ENCODE measurements at places on chromosomes 16 and 17. TPM values are rescaled to one million over a fixed set of nuclear protein-coding genes. Genes with fewer than 3 reads are reported as not detected.

CBFA2T3 gene
- not detected for total RNA-seq

ZSWIM7 gene
- 14.9 TPM for total RNA-seq

MPV17L gene
- not detected for total RNA-seq

KATNIP gene
- 24.1 TPM for total RNA-seq

NAGS gene
- total RNA-seq, result 0.56 TPM

TMC8 gene
- total RNA-seq, result not detected

FAM117A gene
- total RNA-seq, result 0.23 TPM

HSPB9 gene
- not detected for total RNA-seq

DNA sequence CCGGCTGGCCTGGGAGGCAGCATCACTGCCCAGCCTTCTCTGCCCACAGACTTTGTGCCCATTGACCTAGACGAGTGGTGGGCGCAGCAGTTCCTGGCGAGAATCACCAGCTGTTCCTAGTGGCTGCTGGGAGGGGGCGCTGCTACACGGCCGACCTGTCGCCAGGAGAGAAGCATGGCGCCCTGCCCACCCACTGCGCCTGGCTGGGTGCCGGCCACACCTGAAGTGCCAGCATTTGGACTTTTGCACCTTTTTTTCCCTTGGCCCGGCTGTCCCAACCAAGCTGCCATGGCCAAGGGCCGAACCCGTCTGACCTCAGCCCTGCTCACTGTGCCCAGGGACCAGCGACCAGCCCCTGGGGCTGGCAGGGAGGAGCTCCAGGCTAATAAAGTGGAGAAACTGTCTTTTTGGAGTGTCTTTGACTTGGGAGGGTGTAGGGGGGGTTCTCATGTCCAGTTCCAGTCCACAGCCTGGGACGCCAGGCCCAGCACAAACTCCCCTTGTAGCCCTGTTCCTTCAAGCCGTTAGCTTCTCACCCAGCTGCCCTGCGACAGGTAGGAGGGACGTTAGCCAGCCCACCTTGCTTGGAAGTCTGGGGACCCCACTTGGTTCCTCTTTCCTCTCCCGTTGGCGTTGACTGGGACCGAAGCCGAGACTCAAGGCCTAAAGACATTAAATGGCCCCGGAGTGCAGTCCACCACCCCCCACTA, 939 bp upstream of the WDR90 start:
- DNase-seq, result no peak
- peaks cover 3% of the 10 kb centered on the region for H3K27me3 ChIP-seq
- H3K36me3 ChIP-seq, result no peaks in the 10 kb centered on the region
- H3K27ac ChIP-seq, result peak overlapping the region; percentile 88
- H3K4me3 ChIP-seq, result peak overlapping the region; percentile 89

DNA sequence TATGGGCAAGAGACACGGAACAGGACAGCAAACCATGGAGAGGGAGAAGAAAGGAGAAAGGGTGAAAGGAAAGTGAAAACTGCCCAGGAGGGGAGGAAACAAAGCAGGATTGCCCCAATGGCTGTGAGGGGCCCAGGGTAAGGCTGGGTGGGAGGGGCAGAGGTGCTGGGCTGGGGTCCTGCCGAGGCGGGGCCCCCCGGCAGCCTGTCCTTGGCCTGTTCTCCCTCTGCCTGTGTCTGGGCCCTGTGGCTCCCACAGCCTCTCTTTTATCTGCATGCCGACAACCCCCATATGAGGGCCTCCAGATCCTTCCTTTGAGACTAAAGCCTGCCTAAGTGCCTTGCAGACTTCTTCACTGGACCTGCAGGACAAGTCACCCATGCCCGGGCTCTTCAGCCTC, 15.5 kb downstream of the ZNHIT3 start:
- H3K36me3 ChIP-seq, result peaks cover 16% of the 10 kb centered on the region
- no peaks in the 10 kb centered on the region for H3K4me1 ChIP-seq
- no peaks in the 10 kb centered on the region for H3K27me3 ChIP-seq
- H3K27ac ChIP-seq, result no peak overlapping the region

- H3K4me1 ChIP-seq, result no peaks in the 10 kb centered on the region
- DNase-seq, result no peak
- H3K27me3 ChIP-seq, result no peaks in the 10 kb centered on the region
- no peak overlapping the region for H3K4me3 ChIP-seq
Measured at GRCh38 chr16:53925107-53925410, 221.1 kb downstream of the FTO start.

DNA sequence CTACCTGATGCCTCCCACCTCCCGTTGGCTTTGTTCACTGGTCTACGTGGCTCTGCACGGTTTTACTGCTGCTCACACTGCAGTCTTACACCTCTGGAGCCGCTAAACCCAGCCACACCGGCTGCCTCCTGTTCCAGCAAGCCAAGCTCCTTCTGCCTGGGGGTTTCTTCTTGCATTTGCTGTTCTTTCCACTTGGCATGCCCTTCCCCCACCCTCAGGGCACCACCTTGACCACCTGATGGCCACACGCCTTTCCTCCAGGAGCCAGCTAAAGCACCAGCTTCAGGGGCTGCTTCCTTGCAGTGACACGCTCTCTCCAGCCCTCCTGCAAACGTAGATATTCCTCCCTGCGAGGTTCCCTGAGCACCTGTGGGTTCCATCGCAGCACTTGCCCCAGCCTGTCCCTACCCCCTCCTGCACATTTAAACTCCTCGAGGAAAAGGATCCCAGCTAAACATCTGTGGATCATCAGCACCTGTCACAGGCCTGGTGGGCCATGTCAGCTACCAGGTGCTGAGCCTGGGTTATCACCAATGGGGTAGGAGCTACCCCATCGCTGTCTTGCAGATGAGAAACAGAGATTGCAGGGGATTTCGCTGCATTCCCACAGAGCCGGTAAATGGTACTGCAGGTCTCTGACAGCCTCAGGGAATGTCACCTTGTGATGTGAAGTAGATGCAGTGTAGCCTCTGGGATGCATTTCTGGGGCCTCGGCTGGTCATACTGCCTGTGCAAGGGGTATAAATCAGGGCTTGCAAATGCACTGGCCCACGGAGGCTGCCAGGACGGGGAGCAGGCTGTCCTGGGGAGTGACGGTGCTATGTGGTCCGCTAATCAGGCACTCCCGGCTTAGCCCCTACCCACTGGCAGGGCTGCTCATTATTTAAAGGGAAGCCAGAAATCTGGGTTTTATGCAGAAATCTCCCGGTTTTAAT, 285.2 kb downstream of the CPPED1 start:
- no peak overlapping the region for H3K27ac ChIP-seq
- H3K27me3 ChIP-seq, result peaks cover 4% of the 10 kb centered on the region
- no peak for DNase-seq
- H3K36me3 ChIP-seq, result no peaks in the 10 kb centered on the region
- no peak overlapping the region for H3K4me3 ChIP-seq

DNA sequence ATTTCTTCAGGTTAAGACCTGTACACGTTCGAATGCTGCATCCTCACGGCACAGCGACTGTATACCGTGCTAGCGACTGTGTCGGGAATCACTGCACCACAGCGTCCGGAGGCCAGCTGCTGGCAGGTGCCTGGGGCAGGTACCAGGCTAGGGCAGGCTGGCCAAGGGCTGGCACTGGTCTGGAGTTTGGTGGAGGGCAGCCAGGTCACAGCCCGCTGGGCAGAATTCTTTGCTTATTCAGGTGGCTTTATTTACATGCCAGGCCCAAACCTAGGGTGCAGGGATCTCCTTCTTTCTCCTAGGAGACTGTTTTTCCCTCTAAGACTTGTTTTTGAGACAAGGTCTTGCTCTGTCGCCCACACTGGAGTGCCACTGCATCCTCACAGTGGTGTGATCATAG, 37.9 kb downstream of the COTL1 start:
- no peak for DNase-seq
- H3K36me3 ChIP-seq, result peaks cover 22% of the 10 kb centered on the region
- no peak overlapping the region for H3K4me3 ChIP-seq
- peaks cover 5% of the 10 kb centered on the region for H3K27me3 ChIP-seq
- H3K27ac ChIP-seq, result peak overlapping the region; percentile 49

DNA sequence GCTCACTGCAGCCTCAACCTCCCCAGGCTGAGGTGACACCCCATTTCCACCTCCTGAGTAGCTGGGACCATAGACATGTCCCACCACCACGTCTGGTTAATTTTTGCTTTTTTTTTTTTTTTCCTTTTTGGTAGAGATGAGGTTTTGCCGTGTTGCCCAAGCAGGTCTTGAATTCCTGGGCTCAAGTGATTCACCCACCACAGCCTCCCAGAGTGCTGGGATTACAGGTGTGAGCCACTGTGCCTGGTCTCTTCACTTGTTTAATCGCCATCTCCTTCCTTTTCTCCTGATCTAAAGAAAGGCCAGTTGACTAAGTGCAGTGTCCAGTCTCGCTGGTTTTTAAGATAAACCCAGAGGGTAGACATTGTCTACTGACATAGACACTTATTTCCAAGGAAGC, 152.0 kb downstream of the C16orf95 start:
- peaks cover 7% of the 10 kb centered on the region for H3K4me1 ChIP-seq
- H3K27me3 ChIP-seq, result peaks cover 26% of the 10 kb centered on the region
- H3K36me3 ChIP-seq, result no peaks in the 10 kb centered on the region
- no peak overlapping the region for H3K27ac ChIP-seq
- no peak overlapping the region for H3K4me3 ChIP-seq
- DNase-seq, result no peak

GRCh38 chr17:50372222-50372757, 694 bp downstream of the MRPL27 start:
- H3K4me1 ChIP-seq, result peaks cover 28% of the 10 kb centered on the region
- H3K36me3 ChIP-seq, result peaks cover 38% of the 10 kb centered on the region
- H3K27ac ChIP-seq, result peak overlapping the region; percentile 99
- H3K4me3 ChIP-seq, result peak overlapping the region; percentile 99

DNA sequence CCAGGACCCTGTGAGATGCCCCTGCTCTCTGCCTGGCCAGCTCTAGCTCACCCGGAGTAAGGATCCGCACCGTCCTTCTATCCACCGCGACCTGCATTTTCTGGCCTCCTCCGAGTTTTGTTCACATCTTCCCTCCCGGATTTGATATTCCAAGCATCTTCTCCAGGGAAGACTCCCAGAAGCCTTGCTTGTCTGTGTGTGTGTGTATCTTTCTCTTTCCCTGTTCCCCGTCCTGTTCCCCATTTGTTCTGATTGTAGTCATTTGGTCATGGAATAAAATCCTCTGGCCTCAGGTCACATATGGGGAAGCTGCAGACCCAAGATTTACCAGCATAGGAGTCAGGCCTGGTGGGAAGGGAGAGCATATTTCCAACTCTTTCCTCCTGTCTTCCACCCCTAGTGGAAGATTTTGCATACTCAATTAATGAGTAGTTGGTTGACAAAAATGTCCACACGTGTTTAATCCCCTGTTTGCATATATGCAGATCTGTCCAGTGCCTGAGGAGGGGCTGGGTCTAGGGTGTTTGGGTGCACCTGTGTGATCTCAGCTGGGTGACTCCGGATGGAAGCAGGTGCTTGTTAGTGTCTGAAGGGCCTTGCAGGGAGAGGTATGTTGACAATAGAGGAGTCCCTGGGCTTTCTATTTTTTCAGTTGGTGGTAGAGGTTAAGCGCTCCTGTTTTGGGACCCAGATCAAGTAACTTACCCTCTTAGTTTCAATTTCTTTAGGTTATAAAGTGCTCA, 1.9 kb downstream of the PRAC1 start:
- DNase-seq, result no peak
- no peak overlapping the region for H3K27ac ChIP-seq
- no peaks in the 10 kb centered on the region for H3K36me3 ChIP-seq
- peaks cover 64% of the 10 kb centered on the region for H3K27me3 ChIP-seq
- H3K4me1 ChIP-seq, result peaks cover 16% of the 10 kb centered on the region

- H3K4me3 ChIP-seq, result no peak overlapping the region
- H3K36me3 ChIP-seq, result peaks cover 23% of the 10 kb centered on the region
- H3K27me3 ChIP-seq, result no peaks in the 10 kb centered on the region
- H3K4me1 ChIP-seq, result peaks cover 45% of the 10 kb centered on the region
- no peak overlapping the region for H3K27ac ChIP-seq
Measured at GRCh38 chr17:51078009-51078592, 42.6 kb downstream of the SPAG9 start.

- peak overlapping the region; percentile 62 for H3K27ac ChIP-seq
- peaks cover 11% of the 10 kb centered on the region for H3K27me3 ChIP-seq
- peaks cover 14% of the 10 kb centered on the region for H3K4me1 ChIP-seq
- H3K4me3 ChIP-seq, result no peak overlapping the region
- DNase-seq, result peak; percentile 70
Measured at GRCh38 chr17:65163990-65164495, 26.9 kb downstream of the RGS9 start.

GRCh38 chr16:66925322-66925840, at the start of gene RRAD:
Gene RRAD (minus strand): TSS chr16:66925535. CDS start chr16:66925179, 356 bp downstream.
- H3K36me3 ChIP-seq, result no peaks in the 10 kb centered on the region
- H3K4me3 ChIP-seq, result peak within 1 kb of the TSS; percentile 82
- DNase-seq, result no peak
- H3K27ac ChIP-seq, result peak within 1 kb of the TSS; percentile 99

DNA sequence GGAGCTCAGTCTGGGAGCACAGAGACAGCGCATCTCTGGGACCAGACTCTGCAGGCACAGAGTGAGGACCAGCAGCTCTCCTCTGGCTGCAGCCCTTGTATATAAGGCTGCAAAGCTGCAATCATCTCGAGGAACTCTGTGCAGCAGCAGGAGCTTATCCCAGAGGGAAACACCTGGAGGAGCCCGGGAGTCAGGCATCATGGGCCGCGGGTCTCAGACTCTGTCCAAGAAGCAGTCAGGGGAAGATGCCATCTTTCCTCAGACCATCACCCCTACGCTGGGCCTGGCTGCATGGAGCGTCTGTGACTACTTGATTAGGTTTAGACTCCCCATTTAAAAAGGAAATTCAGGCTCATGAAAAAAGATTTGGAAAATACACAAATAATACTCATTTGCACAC, 122.0 kb downstream of the IRF8 start:
- peaks cover 54% of the 10 kb centered on the region for H3K27me3 ChIP-seq
- H3K36me3 ChIP-seq, result peaks cover 16% of the 10 kb centered on the region
- no peak overlapping the region for H3K4me3 ChIP-seq
- no peak for DNase-seq
- H3K27ac ChIP-seq, result no peak overlapping the region

DNA sequence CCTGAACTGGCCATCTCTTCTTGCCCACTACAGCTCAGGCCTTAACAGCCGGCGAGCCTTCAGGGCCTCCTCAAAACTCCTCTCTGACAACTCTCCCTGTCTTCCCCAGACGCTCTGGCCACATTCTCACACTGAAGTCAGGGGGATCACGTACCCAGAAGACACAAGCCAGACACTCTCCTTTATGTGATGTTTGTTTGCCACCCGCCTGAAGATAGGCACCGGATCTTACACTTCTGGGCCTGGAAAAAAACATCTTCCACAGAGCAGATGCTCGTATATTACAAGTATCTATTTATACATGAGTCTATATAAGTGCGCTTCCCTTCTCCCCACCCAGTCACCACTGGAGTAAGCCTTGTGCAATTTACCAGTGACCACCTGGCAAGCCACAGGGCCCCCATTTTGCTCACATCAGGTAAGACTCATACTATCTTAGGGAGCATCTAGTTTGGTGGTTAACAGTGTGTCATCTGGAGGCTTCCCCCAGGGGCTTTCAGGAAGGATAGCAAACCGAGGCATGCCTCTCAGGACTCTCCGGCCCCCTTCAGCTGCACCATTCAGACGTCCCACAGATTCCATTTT, 349.4 kb downstream of the SOX9 start:
- H3K4me1 ChIP-seq, result peaks cover 16% of the 10 kb centered on the region
- H3K27ac ChIP-seq, result no peak overlapping the region
- no peak for DNase-seq
- peaks cover 1% of the 10 kb centered on the region for H3K27me3 ChIP-seq
- H3K36me3 ChIP-seq, result no peaks in the 10 kb centered on the region
- H3K4me3 ChIP-seq, result no peak overlapping the region

GRCh38 chr17:1461198-1461944, 5.3 kb upstream of the CRK start:
- peaks cover 35% of the 10 kb centered on the region for H3K4me1 ChIP-seq
- DNase-seq, result no peak
- H3K27me3 ChIP-seq, result peaks cover 11% of the 10 kb centered on the region
- no peak overlapping the region for H3K4me3 ChIP-seq
- H3K36me3 ChIP-seq, result peaks cover 37% of the 10 kb centered on the region
- peak overlapping the region; percentile 8 for H3K27ac ChIP-seq

- peaks cover 7% of the 10 kb centered on the region for H3K4me1 ChIP-seq
- no peak overlapping the region for H3K4me3 ChIP-seq
- peaks cover 15% of the 10 kb centered on the region for H3K36me3 ChIP-seq
- peaks cover 34% of the 10 kb centered on the region for H3K27me3 ChIP-seq
- DNase-seq, result no peak
Measured at GRCh38 chr17:8149419-8150193, 2.6 kb downstream of the PER1 start.
